ENCODE measurements at places on chromosomes 12 and 14.

GRCh38 chr14:20775043-20775442 lies 6.0 kb upstream of the RNASE6 start:
- DNase-seq = no peak

- DNase-seq = no peak
These were observed 52.7 kb downstream of the DAAM1 start for GRCh38 chr14:59241121-59241520.

DNA sequence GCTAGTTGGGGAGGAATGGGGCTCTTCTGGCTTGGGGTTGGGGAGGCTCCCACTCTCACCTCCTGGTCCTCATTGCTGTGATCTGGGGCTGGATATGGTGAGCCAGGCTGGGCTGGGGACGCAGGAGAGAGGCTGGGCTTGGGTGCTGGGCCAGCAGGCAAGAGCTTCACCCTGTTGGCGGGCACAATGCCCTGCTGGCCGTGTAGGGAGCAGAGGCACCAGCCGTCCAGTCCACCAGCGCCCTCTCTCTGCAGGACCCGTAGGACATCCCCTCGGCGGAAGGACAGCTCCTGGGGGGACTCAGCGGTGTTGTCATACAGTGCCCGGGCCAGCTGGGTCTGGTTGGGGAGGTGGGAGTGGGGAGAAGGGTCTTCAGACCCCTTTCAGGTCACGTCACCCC lies 4.5 kb downstream of the EFS start:
- DNase-seq = no peak

GRCh38 chr12:92288561-92288960 lies 142.9 kb upstream of the BTG1 start:
- DNase-seq = no peak

DNA sequence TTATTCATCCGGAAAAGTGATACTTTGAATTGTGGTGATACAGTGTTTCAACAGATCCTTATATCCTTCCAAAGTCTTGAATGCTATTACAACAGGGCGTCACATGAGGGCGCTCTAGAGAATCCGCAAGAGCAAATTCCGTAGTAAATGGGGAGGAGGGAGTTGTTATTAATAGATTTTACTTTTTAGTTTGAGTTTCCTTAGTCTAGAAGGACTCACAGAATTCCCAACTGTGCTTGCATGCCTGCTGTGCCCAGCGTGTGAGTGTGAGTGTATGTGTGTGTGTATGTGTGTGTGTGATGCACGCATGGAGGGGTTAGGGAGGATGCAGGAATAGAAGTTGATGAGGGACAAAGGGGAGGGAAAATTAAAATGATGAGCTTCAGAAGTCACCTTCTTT lies 375.3 kb downstream of the C12orf75 start:
- DNase-seq = no peak

GRCh38 chr14:95331708-95332408 lies 12.2 kb upstream of the CLMN start:
- no peak for DNase-seq

DNA sequence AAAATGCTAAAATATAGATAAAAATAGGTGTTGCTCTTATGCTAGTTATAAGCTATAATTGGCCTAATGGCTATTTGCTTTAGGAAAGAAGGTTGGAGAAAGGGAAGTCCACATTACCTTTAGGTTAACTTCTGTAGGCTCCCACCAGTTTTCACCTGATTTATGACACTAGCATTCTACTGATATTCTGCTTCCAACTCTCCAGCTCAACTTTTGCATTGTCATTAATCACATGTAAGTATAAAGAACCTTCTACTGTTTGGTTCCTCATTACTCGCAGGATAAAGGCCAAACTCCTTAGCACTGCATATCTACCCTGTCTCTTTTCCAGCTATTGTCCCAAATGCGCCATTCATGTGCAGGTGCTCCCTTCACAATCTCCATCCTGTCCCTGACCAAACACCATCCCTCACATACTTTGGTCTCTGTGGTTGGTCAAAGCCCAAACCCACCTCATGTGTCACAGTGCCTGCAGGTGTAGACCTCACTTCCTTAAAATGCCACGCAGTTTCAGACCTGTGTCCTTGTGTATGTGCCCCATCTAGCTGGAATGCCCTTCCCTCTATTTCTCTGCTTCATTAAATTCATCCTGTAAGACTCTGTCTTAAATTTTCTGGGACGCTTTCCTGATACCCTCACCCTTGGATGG lies 3.3 kb downstream of the DDHD1 start:
- no peak for DNase-seq

- no peak for DNase-seq
These were observed 390 bp downstream of the JKAMP start for GRCh38 chr14:59484639-59485175.

DNA sequence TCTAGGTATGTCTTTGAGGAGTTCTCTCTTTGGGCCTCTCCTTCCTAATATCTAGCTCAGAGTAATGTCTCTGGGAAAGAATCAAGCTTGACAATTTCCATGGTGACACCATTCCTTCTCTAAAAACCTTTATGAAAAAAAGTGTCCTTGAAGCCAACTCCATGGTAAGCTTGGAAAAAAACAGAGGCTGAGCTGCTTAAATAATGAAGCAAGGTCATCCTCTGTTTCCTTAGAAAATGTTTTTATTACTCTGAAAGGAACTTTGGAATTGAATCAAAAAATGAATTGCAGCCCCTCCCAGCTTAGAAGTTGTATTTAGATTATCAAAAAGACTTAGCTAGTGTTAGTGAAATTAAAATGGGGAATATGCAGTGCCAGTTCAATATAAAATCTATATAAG lies 166.1 kb upstream of the KITLG start:
- DNase-seq = no peak

GRCh38 chr12:94458877-94459727 lies 565 bp downstream of the CEP83 start:
- no peak for DNase-seq

GRCh38 chr14:66315548-66315947 lies 170.6 kb upstream of the CCDC196 start:
- no peak for DNase-seq

- no peak for DNase-seq
These were observed 117.1 kb upstream of the PTPRB start for GRCh38 chr12:70754330-70754741.

DNA sequence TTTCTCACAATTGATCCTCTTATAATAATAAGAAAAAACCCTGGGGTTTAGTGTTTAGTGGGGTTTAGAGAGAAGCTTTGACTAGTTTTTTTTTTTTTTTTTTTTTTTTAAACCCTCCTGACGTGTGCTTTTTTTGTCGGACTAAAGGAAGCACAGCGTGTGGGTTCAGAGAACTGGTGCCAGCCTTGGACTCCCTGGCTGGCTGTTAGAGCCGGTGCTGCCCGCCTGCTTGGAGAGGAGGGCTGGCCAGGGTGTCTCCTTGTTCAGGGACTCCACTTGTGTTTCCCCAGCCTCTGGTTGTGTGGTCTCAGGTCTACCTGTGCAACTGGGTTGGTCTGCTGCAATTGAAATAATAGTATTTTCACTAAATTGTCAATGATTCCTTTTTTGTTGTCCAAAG lies 54.1 kb upstream of the ASPG start:
- no peak for DNase-seq

DNA sequence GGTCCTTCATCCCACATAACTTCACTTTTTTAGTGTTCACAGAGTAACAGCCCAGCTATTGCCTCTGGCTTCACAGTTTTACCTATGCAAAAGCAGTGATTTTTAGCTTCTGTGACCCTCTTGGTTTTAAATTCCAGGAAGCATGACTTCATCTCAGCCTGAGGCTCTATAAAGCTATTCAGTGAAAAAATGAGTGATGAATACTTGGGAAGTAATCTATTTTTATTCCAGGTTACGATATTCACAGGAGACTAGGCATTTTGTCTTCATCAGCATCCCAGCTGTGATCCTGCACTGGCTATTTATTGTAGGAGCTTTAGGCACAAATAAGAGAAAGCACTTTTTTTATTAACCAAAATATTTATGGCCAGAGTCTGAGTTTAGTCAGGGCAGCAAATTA lies 164.8 kb downstream of the SNAPC1 start:
- DNase-seq = no peak

- no peak for DNase-seq
These were observed 66.3 kb downstream of the RBM19 start for GRCh38 chr12:113899561-113900471.

DNA sequence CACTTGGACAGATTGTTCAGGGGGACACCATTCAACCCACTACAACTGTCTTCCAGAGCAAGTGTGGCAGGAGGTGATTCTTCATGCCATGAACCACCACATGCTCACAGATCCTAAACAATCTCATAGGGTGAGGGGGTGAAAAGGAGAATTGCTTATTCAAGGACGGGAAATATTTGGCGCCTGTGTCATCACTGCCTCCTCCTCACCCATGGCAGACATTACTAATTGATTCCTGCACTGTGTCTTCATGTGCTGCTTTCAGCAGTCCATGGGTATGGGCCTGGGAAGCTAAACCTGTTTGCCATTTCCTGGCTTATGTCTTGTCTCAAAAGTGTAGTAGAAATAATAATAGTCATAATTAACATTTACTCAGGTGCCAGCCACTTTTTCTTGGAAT lies 31.3 kb downstream of the MMAB start:
- DNase-seq = no peak

GRCh38 chr12:42679466-42679865 lies 89.9 kb upstream of the PRICKLE1 start:
- DNase-seq = no peak

DNA sequence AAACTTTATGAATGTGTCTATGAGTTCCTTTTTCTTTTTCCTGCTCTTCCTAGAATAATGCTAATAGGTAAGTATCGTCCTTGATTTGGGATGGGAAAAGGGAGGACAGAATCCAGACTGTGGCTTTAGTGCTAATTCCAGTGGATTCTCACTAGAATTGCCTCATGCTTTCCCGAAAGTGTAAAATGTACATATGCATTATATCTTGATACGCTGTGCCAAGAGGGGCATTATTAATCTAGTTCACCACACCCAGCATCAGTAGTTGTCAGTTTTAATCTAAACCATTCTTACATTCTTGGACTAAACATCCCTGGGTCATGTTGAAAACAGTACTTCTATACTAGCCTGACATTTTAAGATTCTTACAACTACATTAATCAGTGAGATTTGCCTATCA lies 49.3 kb downstream of the GCH1 start:
- DNase-seq = no peak

- DNase-seq = no peak
These were observed 173.5 kb downstream of the CHST11 start for GRCh38 chr12:104630230-104630670.

GRCh38 chr12:108773798-108774788 lies 42.8 kb upstream of the CORO1C start:
- no peak for DNase-seq

GRCh38 chr12:728781-729180 lies 23.6 kb upstream of the WNK1 start:
- DNase-seq = no peak

DNA sequence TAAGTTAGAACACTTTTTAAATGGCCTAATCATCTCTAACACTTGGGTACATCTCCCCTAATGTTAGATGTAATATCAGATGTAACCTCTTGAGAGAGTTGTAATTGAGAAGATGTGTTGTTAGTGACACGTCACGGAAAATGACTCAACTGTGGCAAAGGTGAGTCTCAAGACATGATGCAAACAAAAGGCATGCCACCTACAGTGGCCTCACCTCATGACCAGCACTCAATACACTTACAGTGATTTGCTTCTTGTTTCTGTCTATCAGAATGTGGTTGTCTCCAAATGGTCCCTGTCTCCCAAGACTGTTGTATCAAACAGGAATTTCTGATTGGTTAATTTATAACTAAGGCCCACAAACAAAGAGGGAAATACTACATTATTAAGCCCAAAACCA lies 91.2 kb downstream of the SLC25A21 start:
- DNase-seq = no peak

GRCh38 chr12:15244341-15244740 lies 23.1 kb upstream of the RERG start:
- DNase-seq = no peak

DNA sequence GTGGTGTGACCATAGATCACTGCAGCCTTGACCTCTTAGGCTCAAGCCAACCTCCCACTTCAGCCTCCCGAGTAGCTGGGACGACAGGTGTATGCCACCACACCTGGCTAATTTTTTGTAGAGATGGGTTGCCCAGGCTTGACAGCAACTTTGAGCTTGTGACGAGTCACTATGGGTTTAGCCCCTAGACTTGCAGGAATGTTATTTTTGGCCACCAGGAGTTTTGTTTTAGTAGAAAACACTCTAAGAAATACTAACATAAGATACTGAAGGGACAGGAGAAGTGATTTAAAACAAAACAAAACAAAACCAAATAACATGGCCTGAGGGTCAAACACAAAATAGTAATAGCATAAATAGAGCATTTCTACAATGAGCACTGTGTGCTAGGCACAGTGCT lies 26.4 kb downstream of the SETD3 start:
- no peak for DNase-seq

DNA sequence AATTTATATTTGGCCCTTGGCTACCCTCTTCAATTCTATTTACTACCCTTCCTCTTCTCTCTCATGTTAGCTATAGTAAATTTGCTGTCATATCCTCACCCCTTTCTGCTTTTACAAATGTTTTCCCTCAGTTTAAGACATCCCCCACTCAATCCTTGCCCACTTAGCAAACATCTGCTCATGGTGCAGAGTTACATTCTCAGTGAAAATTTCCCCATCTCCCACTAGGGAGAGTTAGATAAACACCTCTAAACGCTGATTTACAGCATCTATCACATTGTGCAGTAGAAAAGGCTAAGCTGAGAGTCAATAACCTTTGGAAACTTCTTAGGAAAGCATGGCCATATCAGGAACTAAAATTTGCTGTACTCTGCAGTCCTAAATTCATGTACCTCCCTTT lies 69.0 kb downstream of the DENND5B start:
- DNase-seq = no peak

- no peak for DNase-seq
These were observed 2.1 kb downstream of the CD9 start for GRCh38 chr12:6202304-6202703.

DNA sequence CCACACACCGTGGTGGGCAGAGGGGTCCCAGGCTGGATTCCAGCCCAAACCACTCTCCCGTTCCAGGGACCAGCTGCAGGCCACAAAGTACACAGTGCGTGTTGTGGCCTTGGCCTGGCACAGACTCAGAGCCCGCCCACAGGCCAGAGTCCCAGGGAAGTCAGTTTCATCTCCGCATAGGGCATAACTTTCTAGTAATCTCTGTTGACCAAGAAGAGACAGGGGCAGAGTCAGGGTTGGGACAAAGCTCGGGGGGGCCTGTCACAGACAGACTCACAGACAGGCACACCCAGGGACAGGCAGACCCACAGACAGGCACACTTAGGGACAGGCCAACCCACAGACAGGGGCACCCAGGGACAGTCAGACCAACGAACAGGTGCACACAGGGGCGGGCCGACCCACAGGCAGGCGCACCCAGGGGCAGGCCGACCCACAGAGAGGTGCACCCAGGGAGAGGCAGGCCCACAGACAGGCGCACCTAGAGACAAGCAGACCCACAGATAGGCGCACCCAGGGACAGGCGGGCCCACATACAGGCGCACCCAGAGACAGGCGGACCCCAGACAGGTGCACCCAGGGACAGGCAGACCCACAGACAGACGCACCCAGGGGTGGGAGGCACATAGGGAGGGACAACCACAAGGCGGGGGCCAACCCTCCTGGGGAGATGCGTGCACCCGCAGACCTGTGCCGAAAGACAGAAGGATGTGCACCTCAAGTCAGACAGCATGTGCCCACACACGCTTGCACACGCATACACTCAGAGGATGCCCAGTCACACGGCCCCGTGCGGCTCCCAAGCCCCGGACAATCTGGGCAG lies 323.3 kb upstream of the RTL1 start:
- DNase-seq = no peak

Measured in activated T-cell treated with anti-CD3 and anti-CD28 coated beads for 4 hours (primary cell).